ENCODE measurements at places on chromosomes 13 and 19.
A peak's percentile ranks its signal among the peaks of the same experiment; 100 is the strongest.

- no peak for DNase-seq
Observed at GRCh38 chr13:49278211-49278610, 30.5 kb downstream of the CDADC1 start.

DNA sequence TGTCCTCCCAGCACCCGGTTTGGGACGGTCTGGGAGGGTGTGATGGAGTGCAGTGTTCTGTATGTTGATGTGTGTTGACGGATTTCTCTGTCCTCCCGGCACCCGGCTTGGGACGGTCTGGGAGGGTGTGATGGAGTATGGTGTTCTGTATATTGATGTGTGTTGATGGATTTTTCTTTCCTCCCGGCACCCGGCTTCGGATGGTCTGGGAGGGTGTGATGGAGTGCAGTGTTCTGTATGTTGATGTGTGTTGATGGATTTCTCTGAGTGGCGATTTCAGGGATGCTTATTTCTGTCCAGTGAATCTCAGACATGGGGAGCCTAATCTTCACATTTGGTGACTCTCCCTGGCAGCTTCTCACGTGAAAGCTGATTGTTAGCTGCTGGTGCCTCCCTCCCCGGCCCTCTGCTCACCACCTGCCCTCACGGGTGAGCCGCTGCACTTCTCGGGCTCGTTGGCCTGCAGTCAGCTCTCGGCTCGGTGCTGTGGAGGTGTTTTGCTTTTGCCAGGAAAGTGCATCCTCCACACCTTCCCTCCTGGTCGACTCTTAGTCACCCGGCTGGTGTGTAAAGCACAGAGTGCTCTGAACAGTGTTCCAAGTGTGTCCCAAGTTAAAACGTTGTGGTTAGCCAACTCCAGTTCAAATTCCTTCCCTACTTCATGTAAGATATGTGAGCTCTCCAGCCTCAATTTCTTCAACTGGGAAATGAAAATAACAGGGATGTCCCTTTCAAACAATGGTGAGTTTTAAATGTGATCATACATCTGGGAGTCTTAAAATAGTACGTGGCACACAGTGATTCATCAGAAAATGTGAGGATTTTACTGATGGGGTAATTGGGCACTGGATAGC lies 54.6 kb downstream of the ATP11A start:
- no peak for DNase-seq

DNA sequence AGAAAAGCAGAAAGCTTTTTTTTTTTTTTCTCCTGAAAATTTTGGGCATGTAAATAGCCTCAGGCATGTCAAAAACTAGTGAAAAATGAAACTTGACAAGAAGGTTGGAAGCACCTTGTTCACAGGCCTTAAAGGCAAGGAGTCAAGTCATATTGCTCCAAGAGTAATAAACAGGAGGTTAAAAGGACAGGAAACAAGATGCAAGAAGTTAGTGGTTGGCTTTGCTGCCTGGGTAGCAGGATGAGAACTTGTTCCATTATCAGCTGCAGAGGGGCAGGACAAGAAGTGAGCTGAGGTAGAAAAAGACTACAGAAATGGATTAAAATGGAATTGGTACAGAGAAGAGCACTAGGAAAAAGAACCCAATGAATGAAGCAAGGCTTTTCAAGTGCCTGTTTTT lies 242.6 kb downstream of the DCT start:
- no peak for DNase-seq

DNA sequence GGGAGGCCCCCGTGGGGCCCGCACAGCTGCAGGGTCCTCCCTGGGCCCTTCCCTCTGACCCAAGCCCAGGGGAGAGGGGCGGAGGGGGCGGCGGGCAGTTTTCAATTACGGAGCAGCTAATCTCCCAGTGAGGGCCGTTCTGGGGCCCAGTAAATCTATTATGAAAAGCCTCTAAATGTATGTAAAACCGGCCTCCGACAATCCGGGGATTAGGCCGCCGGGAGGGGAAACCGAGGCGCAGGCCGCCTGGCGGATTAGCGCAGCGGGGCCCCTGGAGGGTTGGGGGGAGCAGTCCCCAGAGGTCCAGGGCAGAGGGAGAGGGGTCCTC lies 25.1 kb downstream of the EFNA2 start:
- DNase-seq, result no peak

DNA sequence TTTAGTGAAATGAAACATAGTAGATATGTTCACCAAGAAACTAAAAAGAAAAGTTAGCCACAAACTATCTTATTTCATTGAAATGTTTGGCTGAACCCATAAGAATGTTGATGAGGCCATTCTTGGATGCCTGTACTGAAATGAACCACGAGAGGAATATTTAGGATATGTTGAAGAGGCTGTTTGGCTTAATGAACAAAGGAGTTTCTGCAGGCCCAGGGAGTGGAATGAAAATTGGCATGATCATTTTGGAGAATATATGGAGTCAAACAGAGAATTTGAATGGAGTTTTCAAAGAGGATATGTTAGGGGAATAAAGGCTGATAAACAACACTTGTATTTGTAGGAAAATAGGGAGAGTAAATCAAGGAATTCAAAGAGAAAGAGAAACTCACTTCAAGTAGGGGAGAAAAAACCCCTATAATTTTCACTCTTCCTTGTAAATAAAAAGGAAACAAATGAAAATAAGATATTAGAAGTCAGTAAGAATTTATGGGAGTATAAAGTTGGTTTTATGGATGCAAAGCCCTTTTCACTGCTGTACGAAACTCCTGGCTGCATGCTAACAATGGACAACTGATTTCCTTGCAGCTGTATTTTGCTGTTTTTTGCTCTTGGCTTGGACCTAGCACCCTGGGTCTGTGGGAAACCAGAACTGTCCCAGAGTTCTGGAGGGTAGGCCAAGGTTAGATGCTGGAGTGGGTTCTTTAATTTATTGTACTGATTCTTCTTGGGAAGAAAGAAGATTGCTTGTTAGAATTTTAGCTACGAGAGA lies 36.5 kb downstream of the KL start:
- no peak for DNase-seq

DNA sequence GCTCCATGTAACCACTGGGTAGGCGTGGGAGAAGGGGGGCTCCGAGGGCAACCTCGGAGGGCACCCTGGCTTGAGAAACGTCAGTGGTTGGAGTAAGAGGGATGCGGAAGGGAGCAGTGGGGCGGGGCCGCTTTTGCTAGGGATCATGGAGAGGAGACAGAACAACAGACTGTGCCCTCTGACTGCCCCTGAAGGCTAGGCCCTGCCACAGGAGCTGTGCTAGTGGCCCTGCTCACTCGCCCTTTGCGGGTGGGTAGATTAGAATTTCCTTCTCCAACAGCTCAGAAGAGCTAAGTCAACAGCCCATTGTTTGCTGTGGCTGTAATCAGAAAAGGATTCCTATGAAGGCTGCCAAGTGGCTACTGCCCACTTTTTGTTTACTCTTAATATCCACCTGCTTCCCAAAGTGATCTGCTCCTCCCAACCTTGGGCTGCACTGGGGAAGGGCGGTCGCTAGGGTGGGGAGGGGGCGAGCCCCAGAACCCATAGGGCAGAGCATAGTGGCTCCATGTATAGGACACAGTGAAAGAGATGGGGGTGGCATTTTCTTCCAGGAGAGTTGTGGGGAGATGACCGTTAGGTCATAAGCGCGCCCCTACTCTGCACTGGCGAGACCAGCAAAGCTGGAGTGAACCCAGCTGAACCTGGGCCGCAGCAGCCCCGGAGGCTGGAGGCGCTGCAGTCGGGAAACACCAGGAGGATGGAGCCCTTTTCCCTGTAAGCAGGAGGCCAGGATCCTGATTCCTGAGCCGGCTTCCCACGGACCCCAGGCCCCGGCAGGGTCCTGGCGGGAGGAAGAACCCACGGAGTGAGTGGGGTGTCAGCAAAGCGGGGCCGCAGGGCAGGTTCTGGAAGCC lies 1.9 kb upstream of the C1QTNF9 start:
- no peak for DNase-seq

DNA sequence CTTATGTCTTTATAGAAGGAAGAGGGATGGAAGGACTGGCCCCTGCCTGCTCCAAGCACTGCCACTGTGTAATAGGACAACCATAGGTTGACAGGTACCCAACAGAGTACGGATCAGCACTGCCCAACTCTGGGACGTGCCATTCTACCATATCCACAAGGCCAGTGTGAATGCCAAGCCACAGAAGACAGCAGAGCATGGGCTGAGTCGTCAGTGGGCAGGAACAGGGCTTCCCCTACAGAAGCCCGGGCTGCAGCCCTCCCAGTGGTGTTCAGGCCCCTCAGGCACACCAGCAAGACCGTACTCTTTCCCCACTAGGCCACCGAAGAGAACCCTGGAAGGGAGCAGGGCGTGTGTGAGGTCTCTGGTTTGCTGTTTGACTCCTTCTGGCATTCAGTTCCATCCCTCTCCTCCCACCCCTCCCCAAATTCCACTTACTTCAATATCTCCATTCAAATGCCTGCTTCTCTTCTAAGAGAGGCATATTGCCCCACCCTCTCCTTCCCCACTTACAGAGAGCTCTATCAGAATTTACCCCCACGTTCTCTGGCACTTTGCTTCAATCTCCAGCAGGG lies 209.4 kb downstream of the FOXO1 start:
- no peak for DNase-seq

DNA sequence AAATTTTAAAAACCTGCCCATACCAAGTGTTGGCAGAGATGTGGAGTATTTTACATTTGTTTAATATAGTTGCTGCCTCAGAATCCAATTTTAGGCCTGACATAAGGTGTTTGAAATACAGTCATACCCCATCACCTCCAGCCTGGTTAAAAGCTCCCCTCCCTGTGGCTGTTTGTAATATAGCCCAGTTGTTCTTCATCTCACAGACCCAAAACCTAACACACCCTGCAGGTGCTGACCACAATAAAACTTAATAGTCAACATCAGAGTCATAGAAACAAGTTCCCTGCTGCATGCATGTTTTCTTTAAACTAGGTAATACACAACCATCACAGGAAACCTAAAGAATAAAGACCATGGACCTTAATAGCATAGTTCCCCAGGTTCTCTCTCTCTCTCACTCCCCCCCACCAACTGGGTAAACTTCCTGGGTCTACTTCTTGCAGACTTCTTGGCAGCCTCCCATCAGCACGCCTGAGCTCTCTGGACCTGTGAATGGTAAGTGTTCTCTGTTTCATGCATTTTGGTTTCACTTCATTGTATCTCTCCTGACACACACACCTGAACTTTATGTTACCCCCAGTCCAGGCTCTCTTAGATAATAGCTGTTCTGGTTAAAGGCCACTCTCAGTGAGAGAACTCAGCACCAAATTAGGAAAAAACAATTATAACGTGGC lies 1369.9 kb downstream of the EFNB2 start:
- DNase-seq, result no peak

GRCh38 chr13:39618561-39618960 lies 15.6 kb upstream of the LHFPL6 start:
- no peak for DNase-seq

DNA sequence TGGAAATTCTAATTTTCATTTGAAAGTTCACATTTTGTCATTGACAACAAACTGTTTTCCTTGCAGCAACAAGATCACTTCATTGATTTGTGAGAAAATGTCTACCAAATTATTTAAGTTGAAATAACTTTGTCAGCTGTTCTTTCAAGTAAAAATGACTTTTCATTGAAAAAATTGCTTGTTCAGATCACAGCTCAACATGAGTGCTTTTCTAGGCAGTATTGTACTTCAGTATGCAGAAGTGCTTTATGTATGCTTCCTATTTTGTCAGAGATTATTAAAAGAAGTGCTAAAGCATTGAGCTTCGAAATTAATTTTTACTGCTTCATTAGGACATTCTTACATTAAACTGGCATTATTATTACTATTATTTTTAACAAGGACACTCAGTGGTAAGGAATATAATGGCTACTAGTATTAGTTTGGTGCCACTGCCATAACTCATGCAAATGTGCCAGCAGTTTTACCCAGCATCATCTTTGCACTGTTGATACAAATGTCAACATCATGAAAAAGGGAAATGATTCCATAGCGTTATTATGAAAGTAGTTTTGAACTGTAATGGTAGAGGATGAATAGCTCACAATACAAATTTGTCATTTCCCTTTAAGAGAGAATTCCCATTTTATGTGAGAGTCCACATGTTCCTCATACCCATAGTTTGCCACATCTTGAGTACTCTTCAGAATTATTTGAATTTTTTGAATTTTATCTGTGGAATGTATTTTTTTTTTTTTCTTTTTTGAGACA lies 2.6 kb downstream of the BRCA2 start:
- peak; percentile 88 for DNase-seq

GRCh38 chr19:44748426-44749254 lies at the start of gene BCL3:
TSS of gene BCL3 (plus strand) at chr19:44748708. CDS start at chr19:44748791, 83 bp downstream.
- DNase-seq, result no peak

GRCh38 chr13:26705536-26705935 lies 55.0 kb downstream of the GPR12 start:
- DNase-seq, result no peak

- peak; percentile 94 for DNase-seq
Observed at GRCh38 chr19:47723581-47723940, 10.3 kb downstream of the EHD2 start.

DNA sequence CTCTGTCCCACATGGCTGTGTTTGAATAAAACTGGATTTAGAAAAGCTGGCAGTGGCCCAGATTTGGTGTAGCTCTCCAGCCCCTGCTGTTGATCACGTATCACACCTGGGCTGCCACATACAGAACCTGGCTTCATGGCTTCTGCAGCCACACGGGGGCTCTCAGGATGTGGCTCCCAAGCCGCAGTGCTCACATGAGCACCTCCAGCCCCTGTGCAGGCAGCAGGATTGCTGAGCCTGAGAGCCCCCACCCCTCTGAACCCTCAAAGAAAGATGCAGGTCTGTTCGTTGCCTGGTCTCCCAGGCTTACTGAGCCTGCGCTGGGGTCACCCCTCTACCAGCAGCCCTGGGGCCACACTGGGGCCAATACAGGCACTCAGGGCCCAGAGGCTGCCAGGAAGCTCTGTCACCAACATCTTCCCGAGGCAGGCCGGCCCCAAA lies 2.7 kb downstream of the PLEKHF1 start:
- no peak for DNase-seq

GRCh38 chr19:47518139-47518538 lies 3.3 kb upstream of the NAPA start:
- DNase-seq, result peak; percentile 84

GRCh38 chr19:36245210-36246005 lies 30.5 kb downstream of the ZNF146 start:
- no peak for DNase-seq

- no peak for DNase-seq
Observed at GRCh38 chr19:6278740-6279619, 795 bp downstream of the MLLT1 start.

GRCh38 chr19:18021121-18021755 lies 13.3 kb downstream of the ARRDC2 start:
- DNase-seq, result peak; percentile 25

GRCh38 chr13:108368250-108368905 lies 98.9 kb downstream of the TNFSF13B start:
- peak; percentile 84 for DNase-seq

- no peak for DNase-seq
Observed at GRCh38 chr19:11020982-11021759, 60.3 kb downstream of the SMARCA4 start.

DNA sequence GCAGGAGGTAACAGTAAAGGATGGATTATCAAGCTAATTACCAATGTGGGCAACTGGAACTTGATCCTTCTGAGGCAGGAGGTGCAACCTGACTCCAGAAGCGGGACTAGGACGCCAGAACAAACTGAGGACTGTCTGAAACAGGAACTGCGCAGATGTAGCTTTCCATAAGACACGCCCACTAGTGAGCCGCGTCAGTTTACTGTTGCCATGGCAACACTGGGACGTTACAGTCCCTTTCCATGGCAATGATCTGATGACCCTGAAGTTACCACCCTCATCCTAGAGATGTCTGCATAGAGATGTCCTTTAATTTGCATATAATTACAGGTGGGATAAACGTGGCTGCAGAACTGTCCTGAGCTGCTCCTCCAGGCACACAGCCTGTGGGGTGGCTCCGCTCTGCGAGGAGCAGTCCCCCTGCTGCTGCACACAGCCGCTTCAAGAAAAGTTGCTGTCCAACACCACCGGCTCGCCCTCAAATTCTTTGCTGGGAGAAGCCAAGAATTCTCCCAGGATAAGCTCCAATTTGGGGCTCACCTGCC lies 816.6 kb downstream of the UQCRFS1 start:
- no peak for DNase-seq
